Esophagus squamous epithelium (tissue), 5 donors: ENCODE measurements at places on chromosomes 1 and 21. TPM values are rescaled to one million over a fixed set of nuclear protein-coding genes. Genes with fewer than 3 reads are reported as not detected.
A peak's percentile ranks its signal among the peaks of the same experiment; 100 is the strongest.

WNT3A gene
- total RNA-seq: 2.7 TPM

LCK gene
- 9.0 TPM for total RNA-seq

GSTM3 gene
- 273 TPM for total RNA-seq

- peaks cover 83% of the 10 kb centered on the region for H3K4me1 ChIP-seq
- no peaks in the 10 kb centered on the region for H3K36me3 ChIP-seq
- no peaks in the 10 kb centered on the region for H3K27me3 ChIP-seq
Measured at GRCh38 chr1:2546515-2547209, 9.5 kb upstream of the TNFRSF14 start.

DNA sequence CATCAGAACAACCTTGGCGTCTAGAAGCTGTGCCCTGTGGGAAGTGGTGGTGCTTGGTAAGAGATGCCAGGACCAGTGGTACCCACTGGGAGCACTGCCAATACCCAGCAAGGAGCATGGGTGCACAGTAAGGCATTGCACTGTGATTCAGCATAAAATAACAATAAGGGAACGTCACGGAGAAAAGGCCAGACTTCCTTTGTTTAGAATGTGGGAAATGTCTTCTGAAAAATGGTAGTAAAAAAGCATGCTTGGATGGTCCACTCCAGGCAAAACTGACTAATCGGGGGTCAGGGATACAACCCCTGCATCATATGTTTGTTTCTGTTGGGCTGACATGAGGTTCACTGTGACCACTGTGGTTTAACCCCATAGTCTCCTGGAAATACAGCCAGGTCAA lies 14.7 kb downstream of the METTL18 start:
- H3K36me3 ChIP-seq: no peaks in the 10 kb centered on the region
- no peak for DNase-seq
- peaks cover 21% of the 10 kb centered on the region for H3K4me1 ChIP-seq
- no peak overlapping the region for H3K4me3 ChIP-seq

DNA sequence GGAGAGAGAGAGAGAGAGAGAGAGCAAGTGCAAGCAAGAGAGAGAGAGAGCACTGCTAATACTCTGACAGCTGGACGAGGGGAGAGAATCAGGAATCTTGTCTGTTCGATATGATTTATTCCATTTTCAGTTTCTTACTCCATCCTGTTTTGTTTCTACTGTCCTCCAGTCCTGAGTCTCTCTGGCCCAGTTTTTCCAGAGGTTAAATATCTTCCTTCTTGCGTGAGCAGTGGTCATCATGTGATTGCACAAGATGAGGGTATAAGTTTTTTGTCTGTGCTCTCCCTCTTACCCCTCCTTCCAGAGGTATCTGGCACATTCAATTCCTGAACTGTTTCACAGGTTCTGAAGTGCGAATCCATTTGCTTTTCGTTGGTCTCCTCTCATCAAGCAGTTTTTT lies 16.8 kb downstream of the UBE2U start:
- H3K4me3 ChIP-seq: no peak overlapping the region
- no peak overlapping the region for H3K27ac ChIP-seq
- H3K36me3 ChIP-seq: no peaks in the 10 kb centered on the region
- H3K4me1 ChIP-seq: no peaks in the 10 kb centered on the region
- H3K27me3 ChIP-seq: no peaks in the 10 kb centered on the region

DNA sequence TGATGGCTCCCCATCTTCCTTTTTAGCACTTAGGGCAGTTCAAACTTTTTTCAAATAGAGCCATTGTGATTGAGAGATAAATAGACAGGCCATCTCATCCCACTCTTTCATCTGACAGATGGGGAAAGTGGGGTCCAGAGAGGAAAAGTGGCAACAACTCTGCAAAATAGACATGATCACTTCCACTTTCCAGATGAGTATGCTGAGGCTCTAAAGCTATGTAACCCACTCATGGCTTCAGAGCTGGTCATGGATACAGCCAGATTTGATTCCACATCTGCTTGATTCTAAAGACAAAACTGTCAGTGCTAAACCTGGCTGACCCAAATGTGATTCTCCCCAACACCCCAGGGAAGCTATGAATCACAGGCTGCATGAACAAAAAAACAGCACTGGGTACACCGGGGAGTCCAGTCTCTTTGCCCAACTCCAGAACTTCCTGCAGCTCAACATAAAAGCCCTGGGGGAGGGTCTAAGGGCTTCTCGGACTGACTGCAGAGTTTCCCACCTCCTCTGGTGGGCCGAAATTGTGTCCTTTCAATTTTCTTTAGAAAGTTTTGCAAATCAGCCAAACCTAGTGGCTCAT lies 59.3 kb downstream of the PLPP3 start:
- H3K4me1 ChIP-seq: peaks cover 11% of the 10 kb centered on the region
- no peak overlapping the region for H3K27ac ChIP-seq
- no peaks in the 10 kb centered on the region for H3K27me3 ChIP-seq

DNA sequence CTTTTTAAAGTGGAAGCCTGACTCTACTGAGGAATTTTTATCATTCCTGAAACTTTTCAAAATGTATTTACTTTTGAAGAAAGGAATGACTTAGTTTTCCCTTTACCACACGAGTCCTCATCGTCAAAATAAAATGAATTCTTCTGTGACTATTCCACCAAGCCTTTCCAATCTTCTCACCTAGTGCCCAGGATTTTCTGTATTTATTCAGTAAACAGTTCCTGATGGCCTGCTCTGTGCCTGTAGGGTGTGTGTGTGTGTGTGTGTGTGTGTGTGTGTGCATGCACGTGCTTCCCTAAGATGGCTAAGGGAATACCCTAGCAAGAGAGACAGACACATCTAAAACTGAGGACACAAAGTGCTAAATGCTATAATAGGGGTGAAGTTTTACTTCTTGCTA lies 395.0 kb upstream of the USP24 start:
- no peaks in the 10 kb centered on the region for H3K4me1 ChIP-seq
- H3K27me3 ChIP-seq: no peaks in the 10 kb centered on the region
- no peaks in the 10 kb centered on the region for H3K36me3 ChIP-seq
- no peak overlapping the region for H3K4me3 ChIP-seq

GRCh38 chr1:27726173-27727044 lies 648 bp downstream of the FAM76A start:
- no peak for DNase-seq
- H3K4me1 ChIP-seq: peaks cover 21% of the 10 kb centered on the region
- no peaks in the 10 kb centered on the region for H3K36me3 ChIP-seq
- H3K27me3 ChIP-seq: no peaks in the 10 kb centered on the region
- H3K27ac ChIP-seq: peak overlapping the region; percentile 92
- peak overlapping the region; percentile 80 for H3K4me3 ChIP-seq

- H3K27ac ChIP-seq: no peak overlapping the region
- no peaks in the 10 kb centered on the region for H3K36me3 ChIP-seq
- no peak overlapping the region for H3K4me3 ChIP-seq
- DNase-seq: no peak
- H3K4me1 ChIP-seq: no peaks in the 10 kb centered on the region
Measured at GRCh38 chr1:114091711-114092110, 62.0 kb downstream of the SYT6 start.

DNA sequence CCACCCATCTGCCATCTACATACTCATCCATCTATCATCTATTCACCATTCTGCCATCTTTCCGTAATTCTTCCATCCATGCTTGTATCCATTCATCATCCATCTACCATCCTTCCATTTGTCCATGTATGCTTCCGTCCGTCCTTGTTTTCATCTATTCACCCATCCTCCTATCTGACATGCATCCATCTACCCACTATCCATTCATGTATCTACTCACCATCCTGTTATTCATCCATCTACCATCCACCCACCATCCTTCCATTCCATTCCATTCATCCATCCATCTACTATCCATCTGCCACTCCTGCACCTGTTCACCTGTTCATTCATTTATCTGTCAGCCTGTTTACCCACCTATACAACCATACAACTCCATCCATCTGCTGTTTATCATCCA lies 86.2 kb downstream of the TRIM11 start:
- no peak for DNase-seq
- no peak overlapping the region for H3K4me3 ChIP-seq
- no peaks in the 10 kb centered on the region for H3K36me3 ChIP-seq
